ENCODE measurements at places on chromosomes 16 and 17.
A peak's percentile ranks its signal among the peaks of the same experiment; 100 is the strongest.

DNA sequence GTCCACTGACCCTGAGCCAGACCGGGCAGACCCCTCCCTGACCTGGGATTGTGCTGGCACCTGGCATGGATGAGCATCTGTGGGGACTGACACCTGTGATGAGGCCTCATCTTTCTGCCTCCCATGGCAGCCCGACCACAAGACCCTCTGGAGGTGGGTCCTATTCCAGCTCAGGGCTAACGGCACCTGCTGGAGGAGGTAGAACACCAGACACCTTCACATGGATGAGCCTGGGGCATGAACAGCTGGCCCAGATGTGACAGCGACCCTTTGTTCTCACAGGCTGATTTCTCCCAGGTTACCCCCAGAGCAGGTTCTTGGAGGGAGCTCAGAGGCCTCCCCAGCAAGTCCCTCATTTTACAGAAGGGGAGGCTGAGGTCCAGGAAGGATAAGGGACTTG is 46.4 kb upstream of the PIK3R6 start:
- DNase-seq, result no peak

- peak; percentile 60 for DNase-seq
Observed at GRCh38 chr17:80558046-80558445, 13.4 kb downstream of the RPTOR start.

DNA sequence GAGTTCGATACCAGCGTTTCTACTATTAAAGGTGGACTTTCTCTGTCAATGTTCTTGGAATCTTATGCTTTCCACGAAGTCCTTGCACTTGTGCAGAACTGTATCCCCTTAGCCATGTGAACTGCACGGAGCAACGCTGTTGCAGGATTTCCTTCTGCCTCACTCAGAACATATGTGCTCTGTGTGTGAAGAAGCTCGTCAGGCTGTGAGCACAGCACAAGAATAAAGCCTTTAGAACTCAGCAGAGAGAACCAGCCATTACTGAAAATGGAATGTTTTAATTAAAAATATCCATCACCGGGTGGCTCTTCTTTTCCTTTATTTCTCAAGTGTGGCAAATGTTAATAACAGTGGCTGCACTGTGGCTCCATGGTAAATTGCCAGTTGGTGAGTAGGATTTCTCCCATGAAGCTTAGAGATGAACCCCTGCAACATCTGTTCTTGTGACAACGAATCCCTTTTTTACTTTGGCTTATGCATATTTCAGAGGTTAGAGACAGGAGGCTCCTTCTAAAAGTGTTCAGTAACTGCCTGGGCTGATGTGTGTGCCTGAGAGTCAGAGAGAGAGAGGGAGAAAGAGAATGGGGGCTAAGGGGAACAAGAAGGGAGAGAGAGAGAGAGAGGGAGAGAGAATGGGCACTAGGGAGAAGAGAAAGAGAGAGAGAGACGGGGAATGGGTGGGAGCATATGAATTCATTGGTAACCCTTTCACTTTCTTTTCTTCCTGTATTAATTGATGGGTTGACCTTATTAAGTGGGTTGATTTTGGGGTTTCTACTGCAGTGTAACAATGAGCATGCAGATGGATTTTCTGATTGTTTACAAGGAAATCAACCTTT is 50.0 kb downstream of the RPTOR start:
- DNase-seq, result no peak

- no peak for DNase-seq
Observed at GRCh38 chr16:2081201-2082084, 33.7 kb downstream of the TSC2 start.

DNA sequence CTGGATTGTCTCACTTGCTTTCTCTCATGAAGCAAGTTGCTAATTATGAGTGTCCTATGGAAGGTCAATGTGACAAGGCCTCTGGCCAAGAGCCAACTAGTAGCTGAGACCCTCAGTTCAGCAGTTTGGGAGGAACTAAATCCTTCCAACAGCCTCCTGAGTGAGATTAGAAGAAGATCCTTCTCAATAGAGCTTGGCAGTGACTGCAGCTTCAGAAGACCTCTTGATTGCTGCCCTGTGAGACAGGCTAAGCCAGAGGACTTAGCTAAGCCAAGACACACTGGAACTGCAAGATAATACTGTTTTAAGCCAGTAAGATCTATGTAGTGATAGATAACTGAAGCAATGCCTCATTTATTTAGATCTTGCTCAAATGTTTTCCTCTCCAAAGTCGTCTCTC is 34.3 kb downstream of the PCTP start:
- DNase-seq, result no peak

GRCh38 chr16:1351215-1351581 is 480 bp downstream of the TSR3 start:
- no peak for DNase-seq

DNA sequence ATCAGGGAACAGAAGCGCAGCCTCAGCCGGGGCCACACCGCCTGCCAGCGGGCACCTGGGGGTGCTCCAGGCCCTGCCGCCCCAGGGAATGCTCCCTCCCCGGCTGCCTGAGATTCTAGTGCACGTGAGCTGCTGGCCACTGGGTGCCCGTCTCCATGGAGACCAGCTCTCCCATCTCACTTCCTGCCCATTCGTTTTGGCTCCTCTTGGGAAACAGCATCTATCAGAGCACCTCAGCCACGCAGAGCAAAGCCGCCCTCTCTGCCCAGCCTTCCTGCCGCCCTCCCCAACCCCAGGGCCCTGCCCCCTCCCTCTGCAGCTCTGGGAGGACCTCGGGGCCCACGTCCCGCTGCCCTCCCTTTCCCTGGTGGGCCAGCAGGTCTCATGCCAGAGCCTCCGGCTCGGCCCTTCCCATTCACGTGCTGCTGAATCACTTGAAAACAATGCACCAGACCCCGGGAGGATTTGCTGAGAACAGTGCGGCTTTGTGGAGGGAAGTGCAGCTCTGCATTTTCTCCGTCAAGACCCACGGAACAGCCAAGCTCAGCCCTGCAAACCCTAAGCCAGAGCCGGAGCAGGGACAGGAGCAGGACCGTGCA is 19.4 kb downstream of the CEP295NL start:
- no peak for DNase-seq

DNA sequence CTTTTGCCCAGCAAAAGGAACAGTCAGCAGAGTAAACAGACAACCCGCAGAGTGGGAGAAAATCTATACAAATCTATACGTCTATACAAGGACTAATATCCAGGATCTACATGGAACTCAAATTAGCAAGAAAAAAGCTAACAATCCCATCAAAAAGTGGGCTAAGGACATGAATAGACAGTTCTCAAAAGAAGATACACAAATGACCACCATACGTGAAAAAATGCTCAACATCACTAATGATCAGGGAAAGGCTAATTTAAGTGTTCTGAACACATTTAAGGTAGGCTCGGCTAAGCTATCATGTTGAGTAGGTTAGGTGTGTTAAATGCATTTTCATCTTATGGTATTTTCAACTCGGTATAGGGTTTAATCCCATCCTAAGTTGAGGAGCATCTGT is 598.0 kb downstream of the WWOX start:
- DNase-seq, result no peak

GRCh38 chr16:67019171-67019570 is 9.8 kb upstream of the CBFB start:
- DNase-seq, result no peak

- DNase-seq, result no peak
Observed at GRCh38 chr17:20996724-20997615, 45.8 kb downstream of the USP22 start.

GRCh38 chr17:10579270-10579669 is 29.8 kb upstream of the MYH2 start:
- no peak for DNase-seq

GRCh38 chr16:88394426-88394825 is 11.7 kb downstream of the ZNF469 start:
- no peak for DNase-seq

DNA sequence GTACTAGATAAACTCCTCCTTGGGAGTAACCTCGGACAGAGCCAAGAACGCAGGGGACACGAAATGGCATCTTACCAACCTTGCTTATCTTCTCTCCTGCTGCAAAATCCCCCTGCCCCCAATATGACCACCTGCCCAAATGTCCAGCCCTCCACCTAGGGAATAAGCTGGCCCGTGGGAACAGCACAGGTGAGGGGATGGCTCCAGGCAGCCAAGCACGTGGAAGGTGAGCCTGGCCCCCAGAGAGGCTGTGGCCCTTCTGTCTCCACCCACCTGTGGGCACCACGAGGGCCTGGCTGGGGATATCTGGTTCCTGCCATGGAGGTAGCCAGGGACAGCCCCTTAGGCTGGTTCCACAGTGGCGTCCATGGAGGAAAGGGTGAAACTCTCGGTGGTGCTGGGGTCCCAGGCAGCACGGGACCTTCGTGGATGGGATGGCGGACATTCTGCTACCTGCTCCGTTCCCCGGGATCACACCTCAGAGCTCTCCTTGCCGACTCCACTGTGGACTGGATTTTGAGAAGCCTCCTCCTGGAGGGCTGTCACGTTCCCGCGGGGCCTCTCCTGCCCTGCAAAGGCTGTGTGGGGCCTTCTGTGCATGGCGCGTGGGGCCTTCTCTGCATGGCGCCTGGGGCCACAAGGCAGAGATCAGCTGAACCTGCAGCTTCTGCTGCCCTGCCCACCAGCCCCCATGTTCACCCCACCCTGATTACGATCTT is 388.5 kb upstream of the TNRC6C start:
- no peak for DNase-seq

GRCh38 chr17:56774650-56775049 is 59.1 kb downstream of the C17orf67 start:
- DNase-seq, result no peak

DNA sequence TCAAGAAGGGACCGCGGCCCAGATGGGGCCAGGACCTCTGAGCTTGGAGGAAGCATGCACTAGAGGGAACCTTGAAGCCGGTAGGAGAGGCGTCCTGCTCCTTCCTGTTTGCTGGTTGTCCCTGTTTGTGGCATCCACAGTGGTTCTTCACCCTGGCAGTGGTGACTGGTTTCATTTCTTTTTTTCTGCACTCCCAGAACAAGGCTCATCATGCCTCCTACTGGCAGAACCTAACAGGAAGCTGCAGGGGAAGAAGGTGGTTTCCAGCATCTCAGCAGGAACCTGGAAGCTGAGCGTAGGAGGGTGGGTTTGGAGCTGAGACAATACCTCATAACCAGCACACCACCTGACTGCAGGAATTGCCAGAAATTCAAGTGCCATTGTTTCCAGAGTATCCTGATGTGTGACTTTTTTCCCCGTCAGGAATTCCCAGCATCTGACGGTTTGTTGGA is 5.8 kb downstream of the TMEM231 start:
- peak; percentile 39 for DNase-seq

- no peak for DNase-seq
Observed at GRCh38 chr16:4190712-4191333, 51.1 kb downstream of the SRL start.

- DNase-seq, result no peak
Observed at GRCh38 chr16:21614896-21615295, 15.5 kb downstream of the METTL9 start.

DNA sequence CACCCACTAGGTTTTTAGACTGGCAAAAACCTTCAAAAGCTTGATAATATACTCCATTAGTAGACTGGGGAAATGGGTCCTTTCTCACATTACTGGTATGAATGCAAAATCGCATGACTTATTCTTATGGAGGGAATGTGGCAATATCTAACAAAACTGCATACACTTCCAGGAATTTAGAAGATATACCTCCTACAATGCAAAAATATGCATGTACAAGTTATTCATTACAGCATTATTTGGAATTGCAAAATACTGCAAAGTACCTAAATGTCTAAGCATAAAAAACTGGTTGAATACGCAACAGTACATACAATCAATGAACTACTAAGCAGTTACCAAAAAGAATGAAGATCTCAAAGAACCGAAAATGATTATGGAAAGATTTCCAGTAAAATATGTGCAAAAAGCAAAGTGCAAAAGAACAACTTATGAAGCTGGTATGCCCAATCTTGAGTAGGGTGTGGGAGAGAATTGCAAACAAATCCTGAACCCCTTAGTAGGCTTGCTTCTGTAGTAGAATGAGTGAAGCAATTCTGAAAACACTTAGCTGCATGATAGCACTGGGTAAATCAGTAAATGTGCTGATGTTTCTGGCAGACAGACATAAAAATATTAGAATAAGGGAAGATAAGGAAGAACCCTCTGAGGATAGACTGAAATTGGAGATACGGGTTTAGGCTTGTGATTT is 180.1 kb downstream of the PARN start:
- no peak for DNase-seq

GRCh38 chr16:85474621-85475217 is 138.4 kb upstream of the GSE1 start:
- no peak for DNase-seq

DNA sequence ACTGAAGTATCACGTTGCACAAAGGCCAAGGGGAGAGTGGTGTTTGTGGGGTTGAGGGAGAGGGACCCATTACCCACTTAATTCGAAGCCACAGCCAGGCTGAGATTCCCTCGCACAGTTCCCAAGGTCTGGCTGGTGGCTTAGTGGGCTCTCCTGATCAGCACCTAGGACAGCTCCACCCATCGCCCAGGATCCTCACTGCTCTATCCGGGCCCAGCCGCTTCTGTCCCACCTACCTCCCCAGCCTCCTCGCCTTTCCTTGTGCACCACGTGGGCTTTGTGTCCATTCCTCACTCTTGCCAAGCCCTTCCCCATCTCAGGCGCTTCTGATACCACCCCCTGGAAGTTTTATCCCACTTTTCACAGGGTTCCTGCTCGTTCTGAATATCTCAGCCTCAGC is 163.5 kb downstream of the CCT6B start:
- peak; percentile 9 for DNase-seq

DNA sequence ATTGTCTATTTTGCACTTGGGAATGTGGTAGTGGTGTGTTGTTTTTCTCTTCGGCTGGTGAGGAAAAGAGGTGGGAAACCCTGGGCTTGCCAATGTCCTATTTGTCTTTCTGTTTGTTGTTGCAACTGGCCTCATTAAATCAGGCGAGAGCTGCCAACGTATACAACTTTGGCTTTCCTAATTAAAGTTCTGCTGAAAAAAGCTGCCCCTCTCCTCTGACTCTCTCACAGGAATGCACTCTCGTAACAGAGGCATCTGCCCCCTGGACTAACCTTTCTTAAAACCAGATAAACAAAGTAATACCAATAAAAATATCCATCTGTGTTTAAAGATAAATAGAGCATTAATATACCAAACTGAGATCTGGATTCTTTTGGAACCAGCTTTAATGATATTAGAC is 7.8 kb downstream of the CDRT15 start:
- no peak for DNase-seq

GRCh38 chr16:2042171-2042985 is 5.3 kb downstream of the NTHL1 start:
- DNase-seq, result no peak

GRCh38 chr17:4215882-4216570 is 47.8 kb downstream of the ANKFY1 start:
- no peak for DNase-seq

DNA sequence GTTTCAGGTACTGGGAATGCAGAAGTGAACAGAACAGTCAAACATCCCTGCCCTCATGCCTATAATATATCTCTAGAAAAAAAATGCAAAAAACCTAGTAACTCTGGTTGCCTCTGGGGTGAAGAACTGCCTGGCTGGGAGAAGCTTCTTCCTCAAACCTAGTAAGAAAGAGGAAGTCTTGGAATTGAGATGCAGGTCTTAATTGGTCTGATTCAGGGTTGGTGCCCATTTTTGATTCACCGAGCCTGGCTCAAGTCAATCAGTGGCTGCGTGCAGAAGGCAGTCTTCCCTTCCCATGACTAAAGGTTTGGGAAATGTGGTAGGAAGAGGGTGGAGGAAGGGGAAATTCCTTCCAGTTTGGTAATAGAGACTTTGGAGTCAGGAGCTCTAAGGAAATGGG is 22.4 kb downstream of the CDRT15 start:
- DNase-seq, result no peak

- no peak for DNase-seq
Observed at GRCh38 chr17:4221899-4222659, 41.7 kb downstream of the ANKFY1 start.

All from stimulated activated CD4-positive, alpha-beta T cell treated with anti-CD3 and anti-CD28 coated beads, Interleukin-1b, Interleukin-23, amount 100 ng/mL, for 48 hours (primary cell).